ENCODE measurements at places on chromosomes 16 and 17. TPM values are rescaled to one million over a fixed set of nuclear protein-coding genes. Genes with fewer than 3 reads are reported as not detected.

The CHST5 gene
- total RNA-seq: 0.15 TPM

DNA sequence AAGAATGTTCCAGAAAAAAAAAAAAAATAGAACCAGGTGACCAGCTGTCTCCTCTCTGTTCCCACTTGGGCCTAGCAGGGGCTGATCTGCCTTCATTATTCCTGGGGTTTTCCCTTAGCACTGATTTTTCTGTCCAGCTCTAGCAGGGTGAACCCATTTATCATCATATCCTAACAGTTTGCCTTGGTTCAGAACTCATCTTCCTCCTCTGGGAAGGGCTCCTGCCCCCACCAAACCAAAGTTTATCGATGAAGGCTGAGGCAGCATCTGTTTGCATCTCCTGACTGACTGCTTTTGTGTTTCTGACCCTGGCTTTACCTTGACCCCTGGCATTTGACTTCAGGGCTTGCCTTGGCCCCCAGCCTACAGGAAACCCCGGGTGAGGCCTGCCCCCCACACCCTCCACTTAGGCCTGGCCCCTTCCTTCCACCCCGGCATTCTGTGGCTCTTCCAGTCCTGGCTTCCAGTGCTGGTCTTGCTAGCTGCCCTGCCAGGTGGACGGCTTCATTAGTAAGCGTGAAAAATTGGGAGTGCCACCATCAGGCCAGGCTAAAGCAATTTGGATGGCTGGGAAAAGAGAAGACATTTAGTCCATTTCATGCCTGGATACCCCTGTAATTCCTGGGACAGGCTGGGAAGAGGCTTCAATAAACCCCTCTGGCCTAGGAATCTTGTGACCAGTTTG lies 164.9 kb downstream of the CCDC182 start:
- DNase-seq: no peak

- DNase-seq: peak; percentile 88
These were observed 1.5 kb downstream of the GRB7 start for GRCh38 chr17:39738983-39739884.

- DNase-seq: peak; percentile 93
These were observed 113.5 kb upstream of the RPL38 start for GRCh38 chr17:74089869-74090464.

- DNase-seq: peak; percentile 60
These were observed 15.0 kb downstream of the SLC7A5 start for GRCh38 chr16:87854053-87854906.

Data from H1 (cell line).